Left colon (tissue), 2 donors: ENCODE measurements at places on chromosomes 3 and 15.

- DNase-seq: no peak
Observed at GRCh38 chr3:55746808-55747413, 259.8 kb upstream of the WNT5A start.

DNA sequence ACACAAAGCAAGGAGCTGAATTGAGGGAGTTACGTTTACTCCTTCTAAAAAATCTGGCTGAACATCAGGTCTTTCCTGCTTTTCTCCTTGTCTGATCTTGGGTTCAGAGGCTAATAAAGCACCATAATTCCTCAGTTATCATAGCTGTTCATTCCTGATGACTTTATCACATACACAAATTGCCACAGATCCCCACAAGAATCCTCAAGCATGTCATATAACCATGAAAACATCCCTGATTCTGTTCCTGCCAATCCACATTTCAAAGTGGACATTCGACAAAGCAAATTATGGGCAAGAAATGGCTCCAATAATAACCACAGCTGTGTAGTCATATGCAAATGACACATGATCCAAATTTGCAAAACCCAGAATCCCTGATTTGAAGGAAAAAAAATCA lies 321.3 kb downstream of the MEX3B start:
- DNase-seq: no peak

GRCh38 chr3:111351334-111351733 lies 190.7 kb upstream of the CD96 start:
- no peak for DNase-seq

- no peak for DNase-seq
Observed at GRCh38 chr3:35393901-35394799, 245.2 kb upstream of the ARPP21 start.

DNA sequence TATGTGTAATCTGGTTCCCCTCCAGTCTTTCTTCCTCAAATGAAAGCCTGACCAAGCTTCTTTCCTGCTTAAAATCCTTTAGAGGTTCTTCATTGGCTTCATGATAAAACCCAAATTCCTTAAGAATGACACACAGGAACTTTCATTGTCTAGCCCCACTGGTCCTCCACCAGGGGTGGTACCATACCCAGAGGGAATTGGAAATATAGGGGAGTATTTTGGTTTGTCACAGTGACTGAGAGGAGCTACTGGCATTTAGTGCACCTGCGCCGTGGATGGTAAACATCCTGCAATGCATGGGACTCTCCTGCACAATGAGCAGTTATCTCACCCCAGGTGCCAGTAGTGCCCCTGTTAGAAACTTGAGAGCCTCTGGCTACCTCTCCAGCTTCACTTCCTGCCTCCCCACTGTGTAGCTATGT lies 10.8 kb downstream of the ZWILCH start:
- no peak for DNase-seq

DNA sequence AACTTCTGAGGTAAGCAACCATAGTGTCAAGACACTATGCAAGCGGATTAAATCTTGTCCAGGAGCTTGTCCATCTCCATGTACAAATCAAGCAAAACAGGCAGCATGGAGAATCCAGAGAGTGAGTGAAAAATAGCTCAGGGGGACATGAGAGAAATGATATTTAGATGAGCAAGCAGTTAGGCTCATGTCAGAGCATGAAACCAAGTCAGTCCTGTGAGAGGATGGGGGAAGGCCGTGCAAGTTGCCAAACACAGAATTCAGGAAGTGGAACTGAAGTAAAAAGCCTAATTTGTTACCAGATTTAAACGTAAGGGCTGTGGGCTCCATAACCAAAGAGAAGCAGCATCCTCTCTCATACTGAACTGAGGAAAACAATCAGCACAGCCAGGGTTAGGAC lies 995.9 kb downstream of the MCTP2 start:
- DNase-seq: no peak

DNA sequence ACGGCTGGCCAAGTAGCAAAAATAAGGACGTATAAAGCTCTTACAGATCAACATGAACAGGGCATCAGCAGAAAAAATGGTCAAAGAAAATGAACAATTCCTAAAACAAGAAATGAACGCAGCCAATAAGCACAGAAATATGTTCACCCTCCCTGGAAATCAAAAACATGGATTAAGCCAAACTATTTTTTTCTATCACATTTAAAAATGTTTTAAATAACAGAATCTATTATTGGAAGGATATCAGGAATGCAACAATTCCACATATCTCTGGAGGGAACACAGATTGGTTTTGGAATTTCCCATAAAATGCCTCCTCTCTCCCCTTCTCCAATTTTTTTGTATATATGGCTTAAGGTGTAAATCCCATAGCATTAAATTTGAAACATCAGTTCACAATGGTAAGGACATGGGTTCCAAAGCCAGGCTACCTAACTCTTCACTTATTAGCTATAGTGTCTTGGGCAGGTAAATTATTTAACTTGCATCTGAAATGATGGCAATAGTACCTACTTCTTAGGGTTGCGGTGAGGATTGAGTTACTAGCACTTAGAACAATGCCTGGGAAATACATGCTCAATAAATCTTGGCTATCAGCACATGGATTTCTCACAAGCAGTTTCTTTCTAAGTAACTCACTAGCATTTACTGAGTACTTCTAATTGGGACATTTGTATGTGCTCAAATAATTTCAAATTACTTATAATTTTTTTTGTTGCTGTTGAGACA lies 10.1 kb downstream of the UACA start:
- no peak for DNase-seq

GRCh38 chr15:85091990-85092389 lies 110.3 kb downstream of the PDE8A start:
- DNase-seq: no peak

GRCh38 chr15:39728845-39729244 lies 53.8 kb downstream of the FSIP1 start:
- DNase-seq: no peak

- no peak for DNase-seq
Observed at GRCh38 chr3:67327582-67327981, 326.8 kb downstream of the SUCLG2 start.

DNA sequence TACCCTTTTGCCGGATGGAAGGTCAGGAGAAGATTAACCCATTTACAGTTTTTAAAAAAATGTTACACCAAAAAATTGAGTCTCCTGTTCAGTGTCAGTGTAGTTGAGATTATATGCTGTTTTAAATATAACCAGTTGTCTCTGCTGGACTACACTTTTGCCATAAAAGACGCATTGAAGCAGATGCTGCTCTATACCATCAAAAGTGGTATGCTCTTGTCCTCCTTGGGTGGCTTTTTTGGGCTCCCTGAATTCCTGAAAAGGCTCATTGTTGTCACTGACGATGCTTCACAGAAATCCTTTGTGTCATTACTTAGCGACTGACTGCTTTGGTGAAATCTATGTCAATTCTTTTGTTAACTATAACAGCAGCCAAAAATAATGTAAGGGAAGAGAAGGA lies 133.9 kb upstream of the SKOR1 start:
- DNase-seq: no peak

GRCh38 chr15:47196048-47196447 lies 521.3 kb upstream of the SEMA6D start:
- peak; percentile 70 for DNase-seq

- no peak for DNase-seq
Observed at GRCh38 chr15:68460166-68460565, 28.2 kb upstream of the ITGA11 start.

- DNase-seq: no peak
Observed at GRCh38 chr3:42438193-42438592, 27.8 kb upstream of the LYZL4 start.

DNA sequence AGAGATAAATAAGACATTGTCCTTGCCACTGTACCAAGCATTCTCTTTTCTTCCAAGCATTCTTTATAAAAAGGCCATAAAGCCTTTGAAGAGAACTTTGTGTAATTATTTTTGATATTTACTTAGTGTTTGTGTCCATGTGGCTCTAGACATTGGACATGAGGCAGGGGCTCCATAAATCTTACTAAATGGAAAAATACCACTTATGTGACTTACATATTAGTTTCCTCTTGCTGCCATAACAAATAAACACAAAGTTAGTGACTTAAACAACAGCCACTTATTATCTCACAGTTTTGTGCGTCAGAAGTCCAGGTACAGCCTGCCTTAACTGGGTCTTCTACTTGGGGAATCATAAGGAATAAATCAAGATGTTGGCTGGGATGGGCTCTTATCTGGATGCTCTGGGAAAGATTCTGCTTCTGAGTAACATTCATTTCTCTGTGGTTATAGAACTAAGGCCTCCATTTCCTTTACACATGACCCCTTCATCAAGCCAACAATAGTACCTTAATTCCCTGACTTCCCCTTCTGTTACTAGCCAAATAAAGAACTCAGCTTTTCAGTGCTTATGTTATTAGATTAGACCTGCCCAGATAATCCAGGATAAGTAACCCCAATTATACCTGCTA lies 59.9 kb upstream of the COL8A1 start:
- DNase-seq: no peak

DNA sequence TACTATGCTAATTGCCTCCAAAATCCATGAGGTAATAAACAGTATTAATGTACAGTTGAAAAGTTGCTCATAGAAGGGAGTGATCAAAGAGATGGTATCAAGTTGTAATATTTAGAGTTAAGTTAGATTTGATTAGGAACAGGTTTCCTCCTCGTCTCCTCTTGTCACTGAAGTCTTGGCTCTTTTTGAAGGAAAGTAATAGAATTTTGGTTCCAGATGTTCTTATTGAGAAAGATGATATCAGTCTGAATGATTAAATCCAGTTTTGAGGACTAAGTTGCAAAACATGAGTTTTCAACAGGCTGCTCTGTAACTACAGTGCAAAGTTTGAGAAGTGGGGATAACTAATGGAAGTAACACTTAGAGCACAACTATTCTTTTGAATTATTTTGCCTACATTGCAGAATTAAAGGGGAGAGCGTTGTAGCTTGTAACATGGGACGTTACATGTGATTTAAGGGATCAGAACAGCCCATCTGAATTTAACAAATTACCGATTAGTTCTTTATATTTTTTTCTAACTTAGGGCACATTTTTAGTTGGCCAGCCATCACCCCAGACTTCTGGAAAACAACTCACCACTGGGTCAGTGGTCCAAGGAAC lies 48.3 kb downstream of the MAP6D1 start:
- DNase-seq: no peak

DNA sequence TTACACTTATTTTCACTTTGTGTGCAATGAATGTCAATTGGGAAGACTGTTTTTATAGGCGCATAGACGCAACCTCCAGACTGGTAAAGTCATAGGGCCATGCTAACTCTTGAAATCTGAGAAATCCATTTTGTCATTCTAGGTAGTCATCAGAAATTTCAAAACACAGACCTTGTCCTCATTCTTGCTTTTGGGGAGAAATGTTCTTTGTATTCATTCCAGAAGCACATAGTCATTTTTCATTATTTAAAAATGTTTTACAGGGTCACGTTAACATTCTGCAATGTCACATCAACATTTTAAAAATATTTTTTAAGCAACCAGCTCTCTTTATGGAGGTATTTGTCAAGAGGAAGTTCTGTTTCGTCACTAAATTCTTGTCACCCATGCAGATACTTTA lies 898.4 kb downstream of the PDCD6IP start:
- no peak for DNase-seq

GRCh38 chr3:50357481-50357880 lies 1.8 kb downstream of the TMEM115 start:
- no peak for DNase-seq

GRCh38 chr15:46548989-46549388 lies 914.2 kb downstream of the SQOR start:
- no peak for DNase-seq

DNA sequence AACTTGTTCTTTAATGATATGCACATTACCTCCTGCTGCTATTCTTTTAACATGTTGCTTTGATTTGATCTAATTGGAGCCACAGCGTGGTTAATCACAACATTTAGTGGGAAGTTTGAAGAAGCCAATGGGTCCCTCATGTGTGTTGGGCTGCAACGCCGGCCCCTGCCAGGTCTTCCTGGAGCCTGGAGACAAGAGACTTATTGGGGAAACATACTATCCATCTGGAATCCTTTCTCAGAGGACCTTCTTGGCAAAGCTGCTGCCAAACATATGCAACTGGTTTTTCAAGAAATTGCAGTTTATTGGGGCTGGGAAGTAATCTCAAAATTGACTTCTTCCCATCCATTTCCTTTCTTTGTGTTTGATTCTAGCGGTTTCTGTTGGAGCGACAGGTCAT lies 396.3 kb upstream of the PROK2 start:
- DNase-seq: no peak

GRCh38 chr3:47412842-47413520 lies 32.2 kb downstream of the PTPN23 start:
- DNase-seq: no peak

- DNase-seq: no peak
Observed at GRCh38 chr3:196378146-196378841, 40.1 kb upstream of the TM4SF19 start.

GRCh38 chr15:30924353-30924752 lies 20.6 kb downstream of the FAN1 start:
- no peak for DNase-seq

GRCh38 chr3:125080077-125080476 lies 24.3 kb upstream of the HEG1 start:
- no peak for DNase-seq

DNA sequence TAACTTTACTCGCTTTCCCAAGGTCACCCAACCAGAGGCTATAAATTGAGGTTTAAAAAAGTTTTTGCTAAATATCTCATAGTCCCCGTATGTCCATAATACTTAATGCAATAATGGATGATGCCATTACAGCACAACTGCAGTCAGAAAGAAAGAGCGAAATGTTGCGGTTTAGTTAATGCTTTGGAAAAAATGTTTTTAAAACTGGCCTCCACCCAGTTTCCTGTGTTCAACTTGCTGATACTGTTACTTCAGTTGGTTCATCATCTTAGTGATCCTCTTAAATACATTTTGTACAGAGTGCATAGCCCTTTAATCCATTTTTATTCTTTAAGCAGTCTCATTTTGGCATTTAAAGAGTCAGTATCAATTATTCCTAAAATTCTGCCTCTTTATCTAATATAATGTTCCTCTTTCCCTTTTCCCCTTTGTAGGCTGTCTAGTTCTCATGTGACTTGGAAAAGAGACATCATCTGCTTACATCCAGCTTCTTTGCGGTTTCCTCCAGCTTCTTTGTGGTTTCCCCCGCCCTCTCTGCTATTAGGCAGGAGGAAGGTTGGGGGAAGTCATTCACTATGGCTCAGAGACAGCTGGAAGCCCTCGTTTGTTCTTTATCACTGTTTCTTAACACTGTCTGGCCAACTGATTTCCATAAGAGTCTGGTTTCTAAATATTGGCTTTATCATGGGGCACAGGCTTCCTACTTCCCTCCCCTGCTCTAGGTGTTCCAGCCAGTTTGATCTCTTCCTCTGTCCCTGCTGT lies 154.3 kb downstream of the GOLIM4 start:
- DNase-seq: no peak

- no peak for DNase-seq
Observed at GRCh38 chr3:38207254-38208003, 42.1 kb downstream of the OXSR1 start.

GRCh38 chr3:11541321-11542303 lies 102.1 kb downstream of the VGLL4 start:
- DNase-seq: no peak

- DNase-seq: peak; percentile 73
Observed at GRCh38 chr15:34038871-34039789, at the start of gene AVEN. Gene AVEN (minus strand): TSS chr15:34039204. CDS start chr15:34039046, 158 bp downstream.

- DNase-seq: no peak
Observed at GRCh38 chr3:84943379-84943778, 15.4 kb upstream of the CADM2 start.

GRCh38 chr3:114338651-114339357 lies 45.0 kb downstream of the TIGIT start:
- DNase-seq: no peak

- DNase-seq: no peak
Observed at GRCh38 chr3:71191031-71191482, 392.5 kb downstream of the FOXP1 start.

- DNase-seq: no peak
Observed at GRCh38 chr3:147713234-147714133, 304.3 kb downstream of the ZIC1 start.
